Esophagus squamous epithelium (tissue), 5 donors: ENCODE measurements at places on chromosomes 6 and 20.

DNA sequence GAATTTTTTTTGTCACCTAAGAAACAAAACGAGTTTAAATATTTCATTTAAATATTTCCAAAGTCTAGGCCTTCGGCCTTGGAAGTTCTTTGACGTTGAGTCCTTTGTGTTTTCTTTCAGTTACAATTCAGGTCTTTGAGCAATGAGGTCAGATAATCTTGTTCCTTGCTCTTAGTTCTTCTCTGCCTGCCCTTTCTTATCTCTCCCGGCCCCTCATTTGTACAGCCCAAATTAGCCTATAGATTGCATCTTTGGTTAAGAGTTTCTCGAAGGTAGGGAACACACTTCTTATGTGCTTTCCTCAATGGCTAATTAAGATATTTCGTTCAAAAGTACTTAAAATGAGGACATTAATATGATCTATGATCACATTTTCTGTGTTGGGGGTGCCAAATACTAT, 18.5 kb downstream of the RPS12 start:
- H3K36me3 ChIP-seq: no peaks in the 10 kb centered on the region
- no peak for DNase-seq
- H3K27me3 ChIP-seq: no peaks in the 10 kb centered on the region

GRCh38 chr6:45617441-45617840, 239.7 kb upstream of the SUPT3H start:
- peaks cover 3% of the 10 kb centered on the region for H3K4me1 ChIP-seq
- H3K36me3 ChIP-seq: no peaks in the 10 kb centered on the region
- no peak overlapping the region for H3K27ac ChIP-seq
- peaks cover 4% of the 10 kb centered on the region for H3K27me3 ChIP-seq

GRCh38 chr6:3557336-3557735, 100.5 kb upstream of the SLC22A23 start:
- H3K4me1 ChIP-seq: peaks cover 3% of the 10 kb centered on the region
- no peaks in the 10 kb centered on the region for H3K36me3 ChIP-seq
- H3K27me3 ChIP-seq: no peaks in the 10 kb centered on the region
- no peak for DNase-seq

DNA sequence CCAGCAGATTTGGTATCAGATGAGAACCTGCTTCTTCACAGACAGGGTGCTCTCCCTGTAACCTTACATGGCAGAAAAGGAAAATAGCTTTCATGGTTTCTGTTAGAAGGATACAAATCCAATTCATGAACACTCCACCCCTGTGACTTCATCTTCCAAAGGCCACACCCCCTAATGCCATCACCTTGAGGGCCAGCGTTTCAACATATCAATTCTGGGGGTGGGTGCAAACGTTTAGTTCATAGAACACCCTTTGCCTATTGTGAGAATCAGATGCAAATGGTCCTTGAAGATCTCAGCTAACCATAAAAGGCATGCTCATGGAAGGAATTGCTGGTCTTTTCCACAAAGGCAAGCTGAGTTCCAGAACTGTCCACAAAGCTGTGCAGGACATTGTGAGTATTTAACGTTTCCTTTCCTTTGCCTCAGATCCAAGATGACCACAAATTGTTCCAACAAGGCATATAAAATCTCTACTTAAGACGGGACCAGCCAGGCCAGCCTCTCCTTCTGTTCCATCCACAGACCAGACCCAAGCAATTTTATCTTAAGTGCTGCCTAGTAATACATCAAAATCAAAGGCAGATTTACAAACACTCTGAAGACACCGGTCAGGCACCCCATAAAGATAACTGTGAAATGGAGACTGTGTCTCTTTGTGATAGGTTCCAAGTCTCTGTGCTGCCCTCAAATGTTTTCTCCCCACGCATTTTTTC, 34.7 kb upstream of the SSTR4 start:
- H3K27me3 ChIP-seq: no peaks in the 10 kb centered on the region
- no peak for DNase-seq

DNA sequence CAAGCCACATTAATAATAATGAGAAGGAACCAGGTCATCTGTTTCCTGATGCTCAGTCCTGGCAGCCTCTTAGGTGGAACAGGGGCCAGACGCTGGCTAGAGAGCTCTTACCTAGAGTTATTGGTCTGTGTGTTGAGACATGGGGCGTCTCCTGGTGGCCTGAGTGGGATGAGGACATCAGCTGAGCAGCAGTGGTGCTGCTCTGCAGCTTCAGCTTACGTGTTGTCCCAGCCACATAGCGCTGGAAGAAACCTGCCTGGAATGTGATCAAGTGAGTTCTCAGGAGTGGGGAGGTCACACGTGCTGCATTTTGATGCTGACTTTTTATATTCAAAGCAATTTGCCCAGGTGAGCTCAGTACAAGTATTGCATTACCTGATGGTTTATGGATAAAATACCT, 355.4 kb downstream of the CDH26 start:
- H3K27ac ChIP-seq: no peak overlapping the region
- no peaks in the 10 kb centered on the region for H3K4me1 ChIP-seq

- H3K4me1 ChIP-seq: peaks cover 32% of the 10 kb centered on the region
- no peaks in the 10 kb centered on the region for H3K27me3 ChIP-seq
- no peaks in the 10 kb centered on the region for H3K36me3 ChIP-seq
- peak overlapping the region; percentile 88 for H3K27ac ChIP-seq
Measured at GRCh38 chr20:53829724-53830521, 236.3 kb upstream of the ZNF217 start.

- no peak overlapping the region for H3K27ac ChIP-seq
- peaks cover 37% of the 10 kb centered on the region for H3K27me3 ChIP-seq
- H3K4me3 ChIP-seq: no peak overlapping the region
- DNase-seq: no peak
- H3K4me1 ChIP-seq: peaks cover 19% of the 10 kb centered on the region
Measured at GRCh38 chr20:36308986-36309385, 2.8 kb downstream of the DLGAP4 start.

DNA sequence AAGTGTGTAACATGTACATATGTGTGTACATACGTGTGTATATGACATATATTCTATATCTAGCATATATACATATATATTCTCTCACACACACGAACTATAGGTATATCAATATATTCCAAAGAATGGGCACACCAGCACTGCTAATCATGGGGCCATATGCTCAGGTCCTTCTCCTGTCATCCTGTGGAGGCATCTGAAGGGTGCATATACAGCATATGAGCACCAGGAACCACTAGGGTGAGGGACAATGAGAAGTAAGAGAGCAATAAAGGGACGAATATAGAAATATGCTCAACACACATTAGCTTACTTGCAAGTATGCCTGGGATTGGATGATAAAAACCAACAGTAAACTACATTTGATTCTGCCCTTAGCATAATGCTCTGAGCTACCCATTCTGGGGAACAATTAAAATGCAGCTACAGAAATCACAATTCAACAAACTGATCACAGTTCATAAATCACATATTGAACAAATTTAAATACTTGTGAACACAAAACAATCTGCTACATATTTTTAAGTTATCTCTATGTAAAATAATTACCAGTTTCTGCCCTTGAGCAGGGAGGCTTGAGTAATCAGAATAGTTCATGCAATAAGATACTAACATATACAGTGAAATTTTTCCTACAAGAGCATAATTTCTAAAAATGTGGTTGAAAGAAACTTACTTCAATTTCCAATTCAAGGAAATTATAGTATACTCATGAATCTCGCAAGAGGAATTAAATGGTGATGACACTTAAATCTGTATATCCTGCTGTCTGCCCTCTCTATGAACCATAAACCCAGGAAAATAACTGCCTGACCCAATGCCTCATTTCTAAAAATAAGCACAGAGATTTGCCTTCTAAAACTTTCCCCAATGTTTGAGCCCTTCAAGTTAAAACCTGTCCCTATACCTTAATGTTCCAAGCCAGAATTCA, 272.2 kb upstream of the THEMIS start:
- H3K36me3 ChIP-seq: no peaks in the 10 kb centered on the region
- no peaks in the 10 kb centered on the region for H3K27me3 ChIP-seq
- no peaks in the 10 kb centered on the region for H3K4me1 ChIP-seq
- DNase-seq: no peak
- H3K4me3 ChIP-seq: no peak overlapping the region

- H3K4me1 ChIP-seq: no peaks in the 10 kb centered on the region
- H3K4me3 ChIP-seq: no peak overlapping the region
- no peak for DNase-seq
- no peaks in the 10 kb centered on the region for H3K36me3 ChIP-seq
- no peak overlapping the region for H3K27ac ChIP-seq
- H3K27me3 ChIP-seq: no peaks in the 10 kb centered on the region
Measured at GRCh38 chr6:88490195-88490907, 324.2 kb upstream of the CNR1 start.

DNA sequence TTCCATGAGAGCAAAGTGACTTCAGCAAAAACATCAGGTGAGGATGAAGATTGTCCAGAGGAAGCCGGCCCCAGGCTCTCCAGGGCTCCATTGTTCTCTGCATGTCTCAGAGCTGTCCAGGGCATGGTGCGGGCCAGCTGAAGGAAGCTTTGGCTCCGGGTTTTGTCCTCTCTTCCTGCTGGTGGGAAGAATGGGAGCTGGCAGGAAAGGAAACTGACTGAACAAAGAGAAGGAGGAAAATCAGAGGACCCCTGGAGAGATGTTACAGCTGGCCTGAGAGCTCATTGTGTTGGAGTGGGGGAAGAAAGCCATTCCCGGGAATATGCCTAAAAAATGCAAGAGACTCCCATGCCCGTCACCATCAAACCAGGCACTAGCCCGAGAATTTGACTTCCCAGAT, 27.1 kb downstream of the PRND start:
- H3K36me3 ChIP-seq: no peaks in the 10 kb centered on the region
- H3K4me3 ChIP-seq: no peak overlapping the region
- H3K27me3 ChIP-seq: no peaks in the 10 kb centered on the region
- DNase-seq: no peak
- no peak overlapping the region for H3K27ac ChIP-seq

- H3K4me1 ChIP-seq: no peaks in the 10 kb centered on the region
- DNase-seq: no peak
- peak overlapping the region; percentile 17 for H3K27ac ChIP-seq
- H3K4me3 ChIP-seq: no peak overlapping the region
- peaks cover 20% of the 10 kb centered on the region for H3K36me3 ChIP-seq
- H3K27me3 ChIP-seq: no peaks in the 10 kb centered on the region
Measured at GRCh38 chr6:131199568-131200272, 64.5 kb downstream of the AKAP7 start.

DNA sequence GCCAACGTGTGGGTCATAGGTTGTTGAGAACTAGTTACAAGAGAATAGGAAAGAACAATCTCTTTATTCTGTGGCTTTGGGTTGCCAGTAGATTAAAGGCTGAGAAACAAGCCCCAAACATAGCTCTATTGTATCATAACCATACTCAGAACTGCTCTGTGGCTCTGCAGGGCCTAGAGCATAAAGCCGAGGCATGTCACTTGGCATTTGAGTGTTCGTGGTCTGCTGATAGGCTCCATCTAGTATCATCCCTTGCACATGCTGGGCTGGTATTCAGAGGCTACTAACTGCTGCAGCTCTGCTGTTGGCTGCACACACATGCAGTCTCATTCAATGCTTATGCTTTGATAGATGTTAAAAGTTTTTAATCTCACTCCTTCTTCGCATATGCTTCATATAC, 157.9 kb downstream of the OGFRL1 start:
- no peak overlapping the region for H3K27ac ChIP-seq
- no peaks in the 10 kb centered on the region for H3K36me3 ChIP-seq
- no peaks in the 10 kb centered on the region for H3K4me1 ChIP-seq
- H3K27me3 ChIP-seq: no peaks in the 10 kb centered on the region

DNA sequence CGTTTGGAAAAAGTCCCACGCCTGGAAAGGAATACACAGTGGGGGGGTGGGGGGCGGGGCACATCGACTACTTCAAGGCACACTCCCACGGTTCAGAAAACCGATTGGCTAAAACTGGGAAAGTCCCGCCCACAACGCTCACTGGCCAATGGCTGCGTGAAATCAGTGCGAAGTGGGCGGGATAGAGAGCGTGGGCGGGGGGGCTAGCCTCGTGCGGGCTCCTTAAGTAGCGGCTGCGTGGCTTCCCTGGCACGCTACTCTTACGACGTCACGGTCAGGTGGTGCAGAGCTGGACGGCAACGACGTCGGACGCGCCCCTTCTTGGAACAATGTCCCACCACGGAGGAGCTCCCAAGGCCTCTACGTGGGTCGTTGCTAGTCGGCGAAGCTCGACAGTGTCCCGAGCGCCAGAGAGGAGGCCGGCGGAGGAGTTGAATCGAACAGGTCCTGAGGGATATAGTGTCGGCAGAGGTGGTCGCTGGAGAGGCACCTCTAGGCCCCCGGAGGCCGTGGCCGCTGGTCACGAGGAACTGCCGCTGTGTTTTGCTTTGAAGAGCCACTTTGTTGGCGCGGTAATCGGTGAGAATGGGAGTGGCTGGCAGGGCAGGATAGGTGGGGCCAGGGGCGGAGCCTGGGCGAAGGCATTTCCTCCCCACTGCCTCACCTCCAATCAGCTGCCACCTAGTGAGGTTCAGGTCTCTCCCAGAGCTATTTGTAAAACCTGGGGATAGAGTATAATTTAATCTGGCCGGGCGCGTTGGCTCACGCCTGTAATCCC, at the start of gene DDX43:
Gene DDX43, plus strand, starts transcription at position 252 of the 778 bp plus-strand sequence. Its CDS starts 78 bp downstream, at position 330.
- DNase-seq: peak; percentile 7
- peak within 1 kb of the TSS; percentile 52 for H3K4me3 ChIP-seq
- H3K36me3 ChIP-seq: no peaks in the 10 kb centered on the region
- no peak within 1 kb of the TSS for H3K27ac ChIP-seq

GRCh38 chr6:24426729-24427446, 24.2 kb downstream of the MRS2 start:
- no peak overlapping the region for H3K4me3 ChIP-seq
- peaks cover 13% of the 10 kb centered on the region for H3K36me3 ChIP-seq
- no peaks in the 10 kb centered on the region for H3K27me3 ChIP-seq
- no peak for DNase-seq

GRCh38 chr20:48538856-48539255, 288.9 kb downstream of the PREX1 start:
- H3K4me3 ChIP-seq: no peak overlapping the region
- no peak for DNase-seq
- no peak overlapping the region for H3K27ac ChIP-seq

DNA sequence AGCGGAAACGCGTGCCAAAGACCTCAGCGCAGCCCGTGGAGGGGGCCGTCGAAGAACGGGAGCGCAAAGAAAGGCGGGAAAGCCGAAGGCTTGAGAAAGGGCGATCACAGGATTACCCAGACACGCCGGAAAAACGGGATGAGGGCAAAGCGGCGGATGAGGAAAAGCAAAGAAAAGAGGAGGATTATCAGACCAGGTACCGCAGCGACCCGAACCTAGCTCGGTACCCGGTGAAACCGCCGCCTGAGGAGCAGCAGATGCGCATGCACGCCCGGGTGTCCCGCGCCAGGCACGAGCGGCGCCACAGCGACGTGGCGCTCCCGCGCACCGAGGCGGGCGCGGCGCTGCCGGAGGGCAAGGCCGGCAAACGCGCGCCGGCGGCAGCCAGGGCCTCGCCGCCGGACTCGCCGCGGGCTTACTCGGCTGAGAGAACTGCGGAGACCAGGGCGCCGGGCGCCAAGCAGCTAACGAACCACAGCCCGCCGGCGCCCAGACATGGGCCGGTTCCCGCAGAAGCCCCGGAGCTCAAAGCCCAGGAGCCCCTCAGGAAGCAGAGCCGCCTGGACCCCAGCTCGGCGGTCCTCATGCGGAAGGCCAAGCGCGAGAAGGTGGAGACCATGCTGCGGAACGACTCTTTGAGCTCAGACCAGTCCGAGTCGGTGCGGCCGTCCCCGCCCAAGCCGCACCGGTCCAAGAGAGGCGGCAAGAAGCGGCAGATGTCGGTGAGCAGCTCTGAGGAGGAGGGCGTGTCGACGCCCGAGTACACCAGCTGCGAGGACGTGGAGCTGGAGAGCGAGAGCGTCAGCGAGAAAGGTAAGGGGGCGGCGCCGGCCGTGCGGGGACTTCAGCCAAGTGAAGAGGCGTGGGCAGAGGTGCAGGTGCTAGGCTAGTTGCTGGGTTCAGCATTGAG, 296.2 kb downstream of the RIMS1 start:
- DNase-seq: no peak
- no peak overlapping the region for H3K27ac ChIP-seq
- H3K36me3 ChIP-seq: no peaks in the 10 kb centered on the region
- H3K4me3 ChIP-seq: peak overlapping the region; percentile 47
